ENCODE measurements at places on chromosomes 1 and 21. TPM values are rescaled to one million over a fixed set of nuclear protein-coding genes. Genes with fewer than 3 reads are reported as not detected.
A peak's percentile ranks its signal among the peaks of the same experiment; 100 is the strongest.

- no peak for DNase-seq
These were observed 55.3 kb upstream of the SIM2 start for GRCh38 chr21:36643374-36644250.

DISP3 gene
- total RNA-seq, result 0.23 TPM

NHLH1 gene
- total RNA-seq, result 0.45 TPM

DNA sequence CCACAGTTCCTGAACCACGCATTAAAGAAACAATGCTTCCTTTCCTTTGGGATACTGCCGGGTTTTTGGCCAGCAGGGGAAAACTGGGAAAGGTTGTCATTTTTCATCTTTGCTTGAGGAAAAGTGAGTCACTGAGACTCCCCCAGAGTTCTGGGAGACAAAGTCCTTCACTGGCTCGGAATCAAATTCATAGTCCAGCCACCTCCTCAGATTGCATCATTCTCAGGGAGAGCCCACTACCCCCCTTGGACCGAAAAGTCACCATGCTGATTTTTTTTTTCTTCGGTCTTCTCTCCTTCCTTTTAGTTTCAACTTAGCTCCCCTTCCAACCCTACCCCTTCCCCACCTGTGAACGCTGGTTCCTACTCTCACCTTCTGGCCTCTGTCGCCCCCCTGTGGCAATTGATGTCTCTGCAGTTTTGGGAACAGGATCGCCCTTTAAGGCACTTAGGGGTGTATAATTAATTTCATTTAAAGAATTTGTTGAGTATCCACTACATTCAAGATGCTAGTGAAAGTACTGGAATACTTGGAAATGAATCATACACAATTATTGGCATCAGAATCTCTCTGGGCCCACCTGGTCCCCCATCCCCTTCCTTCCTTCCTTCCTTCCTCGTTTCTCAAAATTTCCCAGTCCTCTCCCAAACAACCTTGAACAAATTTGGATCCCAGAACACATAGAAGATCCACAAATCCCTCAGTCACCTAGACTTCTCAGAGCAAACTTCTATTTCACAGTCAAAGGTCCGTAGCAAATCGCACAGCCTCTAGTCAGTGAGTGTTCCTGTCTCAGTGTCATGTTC, 6.9 kb downstream of the ACKR1 start:
- DNase-seq, result peak; percentile 25

IL10RB gene
- 11.6 TPM for total RNA-seq

RHOU gene
- 1.6 TPM for total RNA-seq

All from activated T-cell treated with anti-CD3 and anti-CD28 coated beads, Interleukin-2, amount 50 U/mL, for 4 hours (primary cell).